ENCODE measurements at places on chromosomes 4 and X. TPM values are rescaled to one million over a fixed set of nuclear protein-coding genes. Genes with fewer than 3 reads are reported as not detected.
A peak's percentile ranks its signal among the peaks of the same experiment; 100 is the strongest.

- H3K36me3 ChIP-seq = no peaks in the 10 kb centered on the region
- no peaks in the 10 kb centered on the region for H3K27me3 ChIP-seq
- H3K4me1 ChIP-seq = no peaks in the 10 kb centered on the region
Observed at GRCh38 chr4:171203425-171203824, 609.8 kb upstream of the GALNTL6 start.

GRCh38 chr4:6338951-6339817 lies 69.5 kb downstream of the WFS1 start:
- no peak for DNase-seq
- no peak overlapping the region for H3K27ac ChIP-seq
- no peaks in the 10 kb centered on the region for H3K4me1 ChIP-seq

DNA sequence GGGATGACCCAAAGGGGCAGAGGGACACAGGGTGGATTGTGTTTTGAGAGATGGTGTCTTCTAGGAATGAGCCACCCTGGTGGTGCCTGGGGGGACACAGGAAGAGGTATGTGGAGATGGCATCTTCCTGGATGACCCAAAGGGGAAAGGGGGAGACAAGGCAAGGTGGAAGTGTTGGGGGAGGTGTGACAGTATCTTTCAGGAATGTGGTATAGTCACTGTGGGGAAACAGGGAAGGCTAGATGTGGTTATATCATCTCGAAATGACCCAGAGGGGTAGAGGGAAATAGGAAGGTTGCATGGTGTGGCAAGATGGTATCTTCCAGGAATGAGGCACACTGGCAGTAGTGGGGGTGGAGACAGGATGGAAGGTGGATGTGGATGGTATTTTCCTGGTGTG lies 62.9 kb downstream of the MAOA start:
- no peaks in the 10 kb centered on the region for H3K4me1 ChIP-seq
- no peaks in the 10 kb centered on the region for H3K27me3 ChIP-seq
- H3K4me3 ChIP-seq = no peak overlapping the region

DNA sequence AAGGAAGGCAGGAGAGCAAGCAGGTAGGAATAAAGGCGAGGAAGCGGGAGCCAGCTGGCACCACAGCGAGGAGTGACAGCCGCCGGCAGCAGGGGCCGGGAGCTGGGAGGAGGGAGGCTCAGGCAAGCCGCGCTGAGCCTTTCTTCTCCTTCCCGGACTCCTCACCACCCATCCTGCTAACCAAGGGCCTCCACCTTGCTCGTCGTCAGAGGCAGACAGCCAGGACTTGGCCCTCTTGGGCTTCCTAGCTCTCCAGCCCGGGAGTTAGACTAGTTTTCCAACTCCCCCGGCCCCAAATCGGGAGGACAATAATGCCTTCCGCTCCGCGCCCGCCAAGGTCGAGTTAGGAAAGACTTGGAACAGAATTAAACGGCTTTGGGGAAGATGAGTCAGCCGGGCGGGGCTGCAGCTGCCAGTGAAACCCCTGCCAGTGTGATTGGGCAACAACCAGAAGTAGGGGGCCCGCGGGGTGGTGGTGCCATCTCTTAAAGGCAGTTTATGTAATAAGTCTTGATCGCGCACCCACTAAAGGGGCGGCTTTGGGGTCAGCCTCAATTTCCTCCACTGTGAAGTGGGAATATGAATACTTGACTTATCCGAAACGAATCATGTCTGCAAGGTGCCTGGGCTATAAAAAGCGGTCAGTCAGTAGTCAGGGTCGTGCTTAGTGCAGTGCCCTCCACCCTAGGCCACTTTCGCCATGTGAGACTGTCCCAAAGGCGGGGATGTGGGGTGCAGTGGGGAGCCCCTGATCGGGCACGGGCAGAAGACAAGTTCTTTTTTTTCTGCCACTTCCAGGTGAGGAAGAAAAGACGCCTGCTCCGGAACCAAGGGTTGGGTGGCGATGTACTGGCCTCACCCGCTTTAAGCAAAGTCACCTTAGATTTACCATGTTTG lies 6.7 kb upstream of the HSD17B10 start:
- H3K4me3 ChIP-seq = peak overlapping the region; percentile 20
- H3K27ac ChIP-seq = peak overlapping the region; percentile 76

GRCh38 chrX:20140420-20140819 lies 1.2 kb downstream of the EIF1AX start:
- peak overlapping the region; percentile 63 for H3K4me3 ChIP-seq
- no peaks in the 10 kb centered on the region for H3K36me3 ChIP-seq
- H3K27ac ChIP-seq = no peak overlapping the region
- H3K4me1 ChIP-seq = no peaks in the 10 kb centered on the region
- no peaks in the 10 kb centered on the region for H3K27me3 ChIP-seq

KCNIP4 gene
- total RNA-seq = 0.67 TPM

GRCh38 chrX:118755633-118756032 lies 28.2 kb downstream of the IL13RA1 start:
- H3K27me3 ChIP-seq = no peaks in the 10 kb centered on the region
- no peak for DNase-seq
- no peaks in the 10 kb centered on the region for H3K36me3 ChIP-seq
- no peak overlapping the region for H3K27ac ChIP-seq

DNA sequence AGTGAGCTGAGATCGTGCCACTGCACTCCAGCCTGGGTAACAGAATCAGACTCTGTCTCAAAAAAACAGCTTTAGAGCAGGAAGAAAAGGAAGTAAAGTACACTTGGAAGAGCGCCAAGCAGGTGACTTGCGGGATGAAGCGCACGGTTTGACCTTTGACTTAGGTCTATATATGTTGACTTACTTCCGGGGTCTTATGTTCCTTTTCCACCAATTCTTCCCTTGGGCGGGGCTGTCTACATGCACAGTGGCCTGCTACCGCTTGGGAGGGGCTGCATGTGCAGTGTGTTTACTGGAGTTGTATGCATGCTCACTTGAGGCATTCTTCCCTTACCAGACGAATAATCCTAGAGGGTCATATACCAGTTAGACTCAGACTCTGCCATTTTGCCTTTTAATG lies 108.6 kb downstream of the APOOL start:
- peak; percentile 70 for DNase-seq
- no peaks in the 10 kb centered on the region for H3K4me1 ChIP-seq
- no peaks in the 10 kb centered on the region for H3K27me3 ChIP-seq
- peak overlapping the region; percentile 7 for H3K27ac ChIP-seq
- no peak overlapping the region for H3K4me3 ChIP-seq
- H3K36me3 ChIP-seq = no peaks in the 10 kb centered on the region

RNF4 gene
- total RNA-seq = 51.1 TPM

LRCH2 gene
- total RNA-seq = 0.44 TPM

- no peaks in the 10 kb centered on the region for H3K4me1 ChIP-seq
- H3K36me3 ChIP-seq = no peaks in the 10 kb centered on the region
- H3K27ac ChIP-seq = no peak overlapping the region
- H3K27me3 ChIP-seq = no peaks in the 10 kb centered on the region
Observed at GRCh38 chr4:105113800-105114199, 32.9 kb upstream of the TET2 start.

BEX1 gene
- 1.9 TPM for total RNA-seq

DNA sequence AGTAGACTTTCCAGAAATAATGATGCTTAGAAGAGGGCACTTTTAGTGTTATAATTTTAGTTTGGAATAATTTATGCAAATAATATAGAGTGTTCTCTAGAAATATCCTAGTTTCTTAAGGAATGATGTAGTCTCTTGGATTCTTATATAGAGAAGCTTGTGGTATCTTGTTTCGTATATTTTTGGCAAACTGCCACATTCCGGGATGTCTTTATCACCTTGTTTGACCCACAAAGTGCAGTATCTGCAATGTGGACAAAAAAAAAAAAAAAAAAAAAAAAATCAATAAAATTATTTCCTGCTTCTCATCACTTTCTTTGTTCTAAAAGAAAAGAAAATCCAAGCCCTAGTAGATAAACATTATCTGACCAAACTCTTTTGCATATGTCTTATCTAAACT lies 1577.7 kb upstream of the TENM3 start:
- no peak for DNase-seq
- no peak overlapping the region for H3K27ac ChIP-seq
- no peak overlapping the region for H3K4me3 ChIP-seq
- H3K36me3 ChIP-seq = no peaks in the 10 kb centered on the region

- no peaks in the 10 kb centered on the region for H3K27me3 ChIP-seq
- DNase-seq = no peak
- H3K36me3 ChIP-seq = no peaks in the 10 kb centered on the region
- no peak overlapping the region for H3K27ac ChIP-seq
- no peak overlapping the region for H3K4me3 ChIP-seq
Observed at GRCh38 chrX:136747003-136747986, 33.4 kb downstream of the ARHGEF6 start.

DNA sequence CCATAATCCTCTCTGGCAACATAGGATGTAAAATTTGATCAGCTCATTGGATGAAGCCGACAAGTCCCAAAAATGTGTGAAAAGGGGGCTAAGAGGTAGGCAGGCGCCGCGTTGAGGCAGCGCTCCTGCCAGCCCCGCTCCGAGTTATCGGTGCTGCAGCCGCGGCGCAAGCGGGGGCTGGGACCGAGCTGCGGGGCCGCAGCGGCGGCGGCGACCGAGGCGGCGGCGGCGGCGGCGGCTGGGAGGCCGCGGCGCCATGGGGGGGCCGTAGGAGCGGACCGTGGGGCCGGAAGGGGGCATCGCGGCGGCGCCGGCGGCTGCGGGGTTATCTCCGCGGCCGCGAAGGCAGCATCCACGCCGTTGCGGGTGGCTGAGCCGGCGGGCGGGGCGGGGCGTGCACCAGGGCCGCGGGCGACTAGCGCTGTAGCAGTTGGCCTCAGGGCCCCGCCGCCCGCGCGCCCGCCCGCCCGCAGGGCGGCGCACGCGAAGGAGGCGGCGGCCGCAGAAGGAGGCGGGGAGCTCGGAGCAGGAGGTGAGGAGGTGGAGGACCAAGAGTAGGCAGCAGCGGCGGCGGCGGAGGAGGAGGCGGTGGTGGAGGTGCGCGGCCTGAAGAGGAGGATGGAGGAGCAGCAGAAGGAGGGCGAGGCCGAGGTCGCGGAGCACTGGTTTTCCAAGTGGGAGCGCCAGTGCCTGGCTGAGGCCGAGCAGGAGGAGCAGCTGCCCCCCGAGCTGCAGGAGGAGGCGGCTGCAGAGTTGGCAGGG lies 126.0 kb upstream of the CXorf66 start:
- DNase-seq = peak; percentile 18
- H3K4me1 ChIP-seq = no peaks in the 10 kb centered on the region
- H3K36me3 ChIP-seq = no peaks in the 10 kb centered on the region

DNA sequence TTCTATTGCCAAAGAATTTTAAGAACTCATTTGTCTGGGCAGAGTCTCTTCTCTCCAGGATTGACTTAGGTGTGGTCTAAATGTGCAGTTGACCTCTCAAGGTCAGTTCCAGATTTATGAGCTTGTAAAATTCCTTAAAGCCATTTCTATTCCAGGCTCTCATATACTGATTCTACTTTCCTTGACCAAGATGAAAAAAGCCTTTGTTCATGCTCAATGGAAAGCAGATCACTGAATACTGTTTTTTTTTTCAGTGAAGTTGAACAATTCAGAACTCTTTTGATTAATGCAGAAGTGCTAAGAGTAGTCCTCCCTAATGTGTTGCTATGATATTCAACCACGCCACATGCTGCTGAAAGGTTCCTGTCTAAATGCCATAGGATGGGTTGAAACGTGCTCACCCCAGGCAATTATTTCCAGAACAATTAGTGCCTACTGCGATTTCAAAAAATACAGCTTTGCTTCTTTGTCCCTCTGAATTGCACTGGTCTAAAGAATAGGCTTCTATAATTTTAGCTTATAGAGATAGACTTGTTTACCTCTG lies 312.4 kb upstream of the PABPC5 start:
- H3K27ac ChIP-seq = no peak overlapping the region
- no peaks in the 10 kb centered on the region for H3K4me1 ChIP-seq
- H3K27me3 ChIP-seq = no peaks in the 10 kb centered on the region
- H3K4me3 ChIP-seq = no peak overlapping the region
- DNase-seq = no peak

DNA sequence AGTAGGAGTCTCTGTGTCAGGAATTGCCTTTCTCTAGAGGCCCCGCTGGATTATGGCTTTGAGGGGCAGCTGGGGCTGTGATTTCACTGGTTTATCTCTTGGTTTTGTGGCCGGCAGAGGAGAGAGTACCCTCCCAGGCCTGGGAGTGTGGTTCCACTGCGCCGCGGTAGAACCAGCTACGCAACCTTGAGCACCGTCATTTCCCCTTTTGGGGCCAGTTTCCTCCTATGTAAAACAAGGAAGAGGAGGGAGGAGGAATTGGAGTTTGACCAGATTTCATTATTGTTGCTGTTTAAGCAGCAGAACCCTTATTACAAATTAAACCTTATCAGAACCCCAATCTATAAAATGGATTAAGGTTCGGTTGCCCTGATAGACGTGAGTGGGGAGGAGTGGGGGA lies 4.4 kb downstream of the SOX3 start:
- H3K27me3 ChIP-seq = peaks cover 28% of the 10 kb centered on the region
- H3K4me3 ChIP-seq = no peak overlapping the region
- no peak overlapping the region for H3K27ac ChIP-seq
- no peak for DNase-seq
- H3K4me1 ChIP-seq = no peaks in the 10 kb centered on the region
- H3K36me3 ChIP-seq = no peaks in the 10 kb centered on the region

GRCh38 chr4:3511187-3511586 lies 21.0 kb downstream of the LRPAP1 start:
- H3K4me1 ChIP-seq = no peaks in the 10 kb centered on the region
- H3K36me3 ChIP-seq = peaks cover 13% of the 10 kb centered on the region

- H3K4me3 ChIP-seq = no peak overlapping the region
- no peaks in the 10 kb centered on the region for H3K4me1 ChIP-seq
- H3K27ac ChIP-seq = no peak overlapping the region
- no peaks in the 10 kb centered on the region for H3K27me3 ChIP-seq
Observed at GRCh38 chr4:100208964-100209363, 18.7 kb upstream of the DDIT4L start.

ABCG2 gene
- total RNA-seq = 18.8 TPM

DNA sequence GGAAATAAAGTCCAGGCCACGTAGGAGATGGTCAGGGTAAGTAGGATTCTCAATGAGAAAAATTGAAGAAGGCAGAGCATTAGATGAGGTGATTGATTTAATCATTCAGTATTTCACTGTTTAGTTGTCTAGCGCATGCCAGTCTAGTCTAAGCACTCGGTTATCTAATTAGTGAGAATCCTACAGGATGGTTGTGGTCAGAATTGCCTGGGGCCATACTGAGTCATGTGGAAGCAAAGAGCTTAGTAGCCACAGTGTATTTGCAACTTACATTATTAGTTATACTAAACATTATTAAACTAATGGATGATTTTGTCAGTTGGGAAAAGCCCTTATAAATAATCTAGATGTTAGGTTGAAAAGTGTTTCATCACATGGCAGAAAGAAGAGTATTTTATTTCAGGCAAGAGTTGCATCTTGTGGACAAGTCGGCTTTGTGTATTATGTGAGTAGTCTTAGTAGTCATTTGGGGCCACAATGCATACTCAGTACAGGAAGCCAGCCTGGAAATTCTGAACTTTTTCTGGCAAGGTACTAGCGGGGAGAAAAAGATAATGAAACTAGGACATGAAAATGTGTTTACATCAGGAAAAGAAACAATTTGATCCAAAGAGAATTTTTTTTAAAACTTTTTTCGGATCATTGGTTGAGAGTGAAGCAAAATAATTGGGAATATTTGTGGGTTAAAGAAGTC lies 31.9 kb downstream of the CPEB2 start:
- H3K27ac ChIP-seq = no peak overlapping the region
- H3K36me3 ChIP-seq = no peaks in the 10 kb centered on the region
